Head of caudate nucleus (tissue), 42 donors: ENCODE measurements at places on chromosomes 6 and 20.

DNA sequence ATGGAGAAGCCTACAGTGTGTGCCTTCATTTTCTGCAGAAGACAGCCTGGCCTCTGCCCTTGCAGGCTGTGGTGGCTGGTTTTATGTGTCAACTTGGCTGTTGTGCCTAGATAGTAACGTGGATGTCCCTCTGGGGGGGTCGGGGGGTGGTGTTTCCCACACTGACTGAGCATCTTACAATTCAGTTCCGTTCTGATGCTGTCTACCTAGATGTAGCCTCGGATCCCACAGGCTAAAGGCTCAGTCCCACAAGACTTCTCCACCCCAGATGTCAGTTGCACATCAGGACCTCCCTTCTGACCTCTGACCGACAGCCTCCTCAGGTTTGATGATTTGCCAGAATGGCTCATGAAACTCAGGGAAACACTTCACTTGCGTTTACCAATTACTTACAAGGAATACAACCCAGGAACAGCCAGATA lies 4.4 kb downstream of the PYGB start:
- DNase-seq: no peak

- no peak for DNase-seq
These were observed 305.3 kb downstream of the CLIC5 start for GRCh38 chr6:45710304-45710821.

DNA sequence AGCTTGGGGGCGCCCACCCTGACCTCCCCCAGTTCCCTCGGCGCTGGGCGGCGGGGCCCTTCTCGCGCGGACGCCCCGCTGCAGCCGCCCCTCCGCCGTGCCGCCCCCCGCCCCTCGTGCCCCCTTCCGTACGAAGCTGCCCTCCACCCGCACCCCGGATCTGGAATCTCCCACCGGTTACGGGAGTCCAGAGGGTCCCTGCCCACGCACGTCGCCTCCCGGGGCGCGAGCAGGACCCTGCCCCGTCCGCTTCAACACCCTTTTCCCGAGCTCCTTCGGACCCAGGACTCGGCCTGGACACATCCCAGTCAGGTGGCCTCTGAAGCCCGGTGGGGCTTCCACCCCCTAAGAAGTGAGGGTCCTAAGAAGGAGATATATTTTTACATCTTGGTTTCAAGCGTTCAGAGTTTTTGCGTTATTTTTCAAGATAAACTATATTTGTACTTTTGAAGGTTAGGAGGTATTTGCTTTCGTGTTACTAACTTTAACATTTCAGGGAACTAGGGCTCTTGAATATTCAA lies 506 bp downstream of the ARFGAP1 start:
- DNase-seq: no peak

DNA sequence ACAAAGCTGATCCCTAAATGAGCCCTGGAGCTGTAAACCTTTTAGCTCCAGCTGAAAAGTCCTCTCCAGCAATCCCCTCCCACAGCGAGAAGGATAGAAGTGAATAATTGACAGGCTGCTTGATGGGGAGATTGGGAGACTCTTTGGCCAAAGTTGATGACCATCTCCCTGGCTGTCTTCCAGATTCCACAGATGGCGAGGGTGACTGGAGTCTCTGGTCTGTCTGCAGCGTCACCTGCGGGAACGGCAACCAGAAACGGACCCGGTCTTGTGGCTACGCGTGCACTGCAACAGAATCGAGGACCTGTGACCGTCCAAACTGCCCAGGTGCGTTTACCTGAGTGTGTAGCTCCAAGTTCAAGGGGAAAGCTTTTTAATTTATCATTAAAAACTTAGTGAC lies 67.3 kb downstream of the ISM1 start:
- DNase-seq: no peak

DNA sequence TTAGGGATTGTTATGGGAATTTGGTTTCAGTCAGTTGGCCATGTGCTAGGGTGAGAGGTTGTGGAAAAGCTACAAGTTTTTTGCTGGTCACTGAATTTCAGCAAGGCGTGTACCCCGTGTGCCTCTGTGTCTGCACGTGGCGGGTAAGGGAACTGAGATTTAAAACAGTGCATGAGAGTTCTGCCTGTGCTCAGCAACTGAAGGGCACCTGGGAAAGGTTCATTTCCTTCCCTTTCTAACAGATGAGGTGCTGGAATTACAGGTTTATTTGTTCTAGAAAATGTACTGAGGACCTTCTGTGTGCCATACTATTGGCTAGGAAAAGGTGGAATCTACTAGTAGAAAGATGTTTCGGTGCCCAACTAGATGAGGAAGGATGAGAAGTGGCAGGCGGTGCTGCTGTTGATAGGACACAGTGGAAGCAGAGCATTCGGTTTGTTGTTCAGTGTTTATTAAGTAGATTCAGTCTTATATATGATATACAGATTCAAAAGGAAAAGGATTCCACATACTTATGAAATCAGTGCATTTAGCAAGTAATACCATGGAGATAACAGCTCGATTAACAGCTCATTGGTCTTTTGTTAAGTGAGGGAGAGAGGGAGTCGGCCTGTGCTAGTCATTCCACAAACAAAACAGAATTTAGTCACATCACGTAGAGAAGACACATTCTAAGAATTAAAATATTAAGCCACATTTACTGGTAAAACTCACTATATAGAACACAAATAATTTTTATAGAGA lies 84.7 kb downstream of the ASXL1 start:
- DNase-seq: no peak

- DNase-seq: peak; percentile 16
These were observed 18.5 kb upstream of the WFDC10A start for GRCh38 chr20:45611054-45611453.

- no peak for DNase-seq
These were observed 1.2 kb upstream of the CALHM6 start for GRCh38 chr6:116459927-116460326.

DNA sequence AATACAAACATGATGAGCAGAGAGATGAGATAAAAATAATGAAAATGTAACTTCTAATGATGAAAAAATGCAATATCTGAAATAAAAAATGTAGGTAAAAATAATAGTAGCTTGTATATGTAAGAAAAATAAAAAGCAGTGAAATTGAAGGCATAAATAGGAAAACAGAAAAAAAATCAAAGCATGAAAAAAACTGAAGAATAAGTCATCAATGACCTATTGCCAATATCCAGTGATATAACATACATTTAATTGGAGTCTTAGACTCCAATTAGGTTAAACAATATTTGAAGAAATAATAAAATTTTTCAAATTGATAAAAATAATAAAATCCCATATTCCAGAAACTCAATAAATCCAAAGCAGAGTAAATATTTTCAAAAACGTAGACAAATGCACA lies 114.0 kb upstream of the HDGFL1 start:
- DNase-seq: no peak

GRCh38 chr6:162150295-162150694 lies 577.3 kb downstream of the PRKN start:
- no peak for DNase-seq

DNA sequence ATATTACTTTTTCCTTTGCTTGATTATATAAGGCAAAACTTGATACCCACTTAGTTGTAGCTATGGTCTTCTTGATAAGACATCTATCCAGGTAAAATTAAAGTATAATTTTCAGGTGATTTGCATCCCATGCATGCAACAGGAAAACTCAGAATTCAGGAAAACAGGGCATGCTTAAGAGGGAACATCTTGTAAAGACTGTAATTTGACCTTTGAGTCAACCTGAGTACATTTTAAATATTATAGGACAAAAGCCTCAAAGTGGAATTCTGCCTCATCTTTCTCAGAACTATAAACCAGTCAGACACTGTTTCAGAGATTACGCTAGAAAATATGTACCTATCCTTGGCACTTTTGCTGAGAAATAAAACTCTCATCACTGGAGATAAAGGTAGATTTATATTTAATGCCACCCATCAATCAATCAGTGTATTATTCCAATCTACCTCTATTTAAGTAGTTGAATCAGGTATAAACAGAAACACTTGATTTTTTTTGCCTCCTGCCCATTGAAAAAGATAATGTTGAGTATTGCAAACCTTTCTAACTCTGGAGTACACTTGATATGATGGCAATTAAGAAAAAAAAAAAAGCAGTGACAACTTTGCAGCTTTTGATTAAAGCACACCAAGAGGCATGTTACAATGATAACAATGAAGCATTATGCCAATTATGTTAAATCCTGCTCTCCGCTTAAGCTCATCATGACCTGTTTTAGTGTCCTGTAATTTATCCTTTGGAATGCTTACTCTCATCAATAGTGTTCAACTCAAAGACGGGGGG lies 2.8 kb downstream of the CITED2 start:
- no peak for DNase-seq

DNA sequence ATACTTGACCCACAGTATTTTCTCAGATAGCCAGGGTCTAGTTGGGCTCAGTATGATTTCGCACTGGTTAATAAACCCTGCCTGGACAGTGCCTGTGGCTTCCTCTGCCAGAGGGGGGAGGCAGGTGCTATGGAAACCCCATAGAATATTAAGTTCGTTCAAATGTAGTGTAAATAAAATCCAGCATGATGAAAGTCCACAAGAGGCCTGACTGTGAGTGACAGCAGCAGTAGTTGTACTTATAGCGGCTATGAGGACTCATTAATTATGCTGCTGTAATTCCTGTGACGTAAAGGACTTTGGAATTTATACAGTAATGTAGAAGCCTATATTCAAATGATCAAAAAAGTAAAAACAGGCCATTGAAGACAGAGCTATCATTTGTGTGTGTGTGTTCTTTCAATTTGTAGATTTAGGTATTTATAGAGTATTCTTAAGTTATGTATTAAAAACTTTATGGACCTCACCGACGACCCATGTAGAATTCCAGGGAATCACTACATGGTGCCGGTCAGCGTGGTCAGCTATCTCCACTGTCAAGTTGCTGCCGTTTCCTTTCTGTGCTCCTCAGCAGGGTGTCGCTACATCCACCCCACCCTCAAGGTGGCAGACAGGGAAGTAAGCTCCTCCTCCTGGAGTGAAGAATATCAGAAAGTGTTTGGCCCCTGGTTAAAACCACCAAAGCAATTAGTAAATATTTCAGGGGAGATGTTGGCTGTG lies 10.0 kb downstream of the PYGB start:
- DNase-seq: no peak

DNA sequence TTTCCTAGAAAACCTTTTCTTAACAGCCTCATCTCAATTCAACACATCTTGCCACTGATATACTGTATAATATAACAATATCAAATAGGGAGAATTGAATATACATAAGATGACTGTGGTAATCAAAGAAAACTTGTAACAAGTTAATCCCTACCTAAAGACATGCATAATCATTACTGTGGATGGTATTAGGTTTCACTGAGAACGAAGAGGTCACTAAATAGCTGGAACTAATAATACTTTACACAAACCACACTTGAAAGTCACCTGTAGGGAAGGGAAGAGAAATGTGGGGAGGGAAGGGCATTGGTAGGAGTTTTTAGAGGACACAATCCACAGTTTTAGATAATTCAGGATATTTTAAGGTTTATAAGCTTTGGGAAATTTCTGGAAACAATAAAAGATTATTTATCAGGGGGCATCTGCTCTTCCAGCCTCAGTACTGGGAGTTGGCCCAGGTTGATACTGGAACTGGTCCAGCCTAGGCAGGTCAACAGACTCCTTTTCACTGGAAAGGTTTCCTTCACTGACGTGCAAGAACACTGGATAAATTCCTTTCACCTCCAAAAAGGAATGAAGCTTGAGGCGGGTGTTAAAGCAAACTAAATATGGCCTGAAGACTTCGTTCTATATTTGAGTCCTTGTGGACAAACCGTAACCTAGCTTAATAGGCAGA lies 44.0 kb downstream of the MAP7 start:
- no peak for DNase-seq

GRCh38 chr20:45812157-45813005 lies at the start of gene UBE2C:
Gene UBE2C (plus strand): TSS chr20:45812644. CDS start chr20:45812696, 52 bp downstream.
- DNase-seq: peak; percentile 99

GRCh38 chr6:127893541-127893940 lies 7.3 kb downstream of the THEMIS start:
- DNase-seq: no peak

DNA sequence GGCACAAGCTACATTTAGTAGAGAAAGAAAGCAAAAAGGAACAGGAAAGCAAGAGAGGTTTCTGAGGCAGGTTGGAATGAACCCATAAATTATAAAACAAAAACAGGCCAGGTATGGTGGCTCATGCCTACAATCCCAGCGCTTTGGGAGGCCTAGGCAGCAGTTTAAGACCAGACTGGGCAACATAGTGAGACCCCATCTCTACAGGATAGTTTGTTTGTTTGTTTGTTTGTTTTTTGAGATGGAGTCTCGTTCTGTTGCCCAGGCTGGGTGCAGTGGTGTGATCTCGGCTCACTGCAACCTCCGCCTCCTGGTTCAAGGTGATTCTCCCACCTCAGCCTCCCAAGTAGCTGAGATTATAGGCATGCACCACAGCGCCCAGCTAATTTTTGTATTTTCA lies 49.0 kb downstream of the AFG1L start:
- DNase-seq: no peak

- no peak for DNase-seq
These were observed 220.7 kb downstream of the ARHGAP18 start for GRCh38 chr6:129489215-129489765.

- DNase-seq: no peak
These were observed 137.6 kb downstream of the UST start for GRCh38 chr6:148884461-148884860.

GRCh38 chr6:89768324-89768723 lies 51.3 kb downstream of the MDN1 start:
- DNase-seq: no peak

DNA sequence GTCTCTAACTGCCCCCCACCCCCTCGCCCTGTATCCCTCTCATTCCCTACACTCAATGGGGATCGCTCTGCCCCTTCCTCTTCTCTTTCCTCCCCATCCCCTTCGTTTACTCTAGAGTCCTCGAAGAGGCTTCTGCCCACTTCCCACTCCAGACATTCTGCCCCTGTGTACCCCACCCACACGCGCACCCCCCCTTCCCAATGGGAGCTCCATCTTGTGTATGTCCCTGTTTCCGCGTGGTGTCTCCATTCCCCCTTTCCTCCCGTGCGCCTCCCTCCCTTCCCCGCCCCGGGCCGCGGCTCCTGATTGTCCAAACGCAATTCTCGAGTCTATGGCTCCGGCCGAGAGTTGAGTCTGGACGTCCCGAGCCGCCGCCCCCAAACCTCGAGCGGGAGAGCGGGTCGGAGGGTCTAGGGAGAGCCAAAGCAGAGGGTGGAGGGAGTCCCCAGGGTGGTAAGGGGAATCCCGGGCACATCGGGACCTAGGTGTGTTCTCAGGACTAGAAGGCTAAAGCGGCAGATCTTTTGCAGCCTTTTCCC lies 679 bp upstream of the RING1 start:
- peak; percentile 47 for DNase-seq

DNA sequence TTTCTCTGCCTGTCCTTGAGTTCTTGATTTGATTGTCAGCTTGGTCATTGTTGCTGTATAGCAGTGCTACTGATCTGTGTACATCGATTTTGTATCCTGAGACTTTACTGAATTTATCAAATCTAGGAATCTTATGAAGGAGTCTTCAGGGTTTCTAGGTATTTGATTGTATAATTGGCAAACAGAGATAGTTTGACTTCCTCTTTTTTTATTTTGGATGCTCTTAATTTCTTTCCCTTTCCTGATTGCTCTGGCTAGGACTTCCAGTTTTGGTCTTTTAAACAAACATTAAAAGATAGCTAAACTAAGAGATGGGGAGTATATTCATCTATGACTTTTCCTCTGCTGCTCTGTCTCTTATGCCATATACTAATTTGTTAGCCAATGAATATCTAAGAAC lies 62.4 kb downstream of the NCOA7 start:
- DNase-seq: no peak
